ENCODE measurements at places on chromosomes 3 and 15. TPM values are rescaled to one million over a fixed set of nuclear protein-coding genes. Genes with fewer than 3 reads are reported as not detected.

PPARG gene
- 16.3 TPM for total RNA-seq

RSRC1 gene
- total RNA-seq, result 27.4 TPM

GASK1A gene
- 2.3 TPM for total RNA-seq

PLA1A gene
- total RNA-seq, result 1.4 TPM

PLSCR2 gene
- 0.62 TPM for total RNA-seq

BFSP2 gene
- 0.96 TPM for total RNA-seq

GABRA5 gene
- not detected for total RNA-seq

- DNase-seq, result no peak
These were observed 37.7 kb upstream of the TMEM45A start for GRCh38 chr3:100454677-100455076.

DNA sequence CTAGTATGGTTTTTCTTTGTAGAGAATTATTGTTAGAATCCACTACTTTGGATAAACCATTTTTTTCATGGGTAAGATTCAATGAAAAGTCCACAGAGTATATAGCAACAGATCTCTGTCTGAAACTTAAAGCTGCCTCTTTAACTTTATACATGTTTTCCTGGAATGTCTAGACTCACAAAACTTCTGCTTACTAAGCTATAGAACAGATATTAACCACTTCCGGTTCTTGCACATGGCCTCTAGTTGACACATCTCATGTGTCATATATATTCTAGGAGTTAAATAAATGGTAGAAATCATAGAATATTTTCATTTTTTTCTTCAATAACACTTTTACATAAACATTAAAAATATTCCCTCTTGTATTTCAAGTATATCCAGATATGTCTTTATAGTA is 1693.9 kb downstream of the SI start:
- DNase-seq, result no peak

DNA sequence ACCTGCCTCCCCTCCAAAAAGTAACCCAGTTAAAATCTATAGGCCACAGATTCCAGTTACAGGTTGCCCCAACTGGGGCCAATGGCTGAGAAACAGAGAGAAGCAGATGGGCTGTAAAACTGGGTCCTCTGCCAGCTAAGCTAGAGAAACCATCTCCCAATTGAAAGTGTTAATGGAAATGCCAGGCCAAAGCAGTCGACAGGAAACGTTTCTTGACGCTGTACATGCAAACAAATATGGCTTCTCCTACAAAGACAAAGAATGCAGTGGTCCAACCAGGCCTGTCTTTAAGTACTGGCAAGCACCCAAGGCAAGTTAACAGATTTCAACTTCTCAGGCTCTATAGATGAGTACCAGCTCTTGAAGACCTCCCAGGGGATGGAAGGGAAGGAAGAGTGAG is 71.3 kb downstream of the MAGI1 start:
- no peak for DNase-seq

GRCh38 chr3:12097971-12098370 is 60.7 kb downstream of the TIMP4 start:
- no peak for DNase-seq

DNA sequence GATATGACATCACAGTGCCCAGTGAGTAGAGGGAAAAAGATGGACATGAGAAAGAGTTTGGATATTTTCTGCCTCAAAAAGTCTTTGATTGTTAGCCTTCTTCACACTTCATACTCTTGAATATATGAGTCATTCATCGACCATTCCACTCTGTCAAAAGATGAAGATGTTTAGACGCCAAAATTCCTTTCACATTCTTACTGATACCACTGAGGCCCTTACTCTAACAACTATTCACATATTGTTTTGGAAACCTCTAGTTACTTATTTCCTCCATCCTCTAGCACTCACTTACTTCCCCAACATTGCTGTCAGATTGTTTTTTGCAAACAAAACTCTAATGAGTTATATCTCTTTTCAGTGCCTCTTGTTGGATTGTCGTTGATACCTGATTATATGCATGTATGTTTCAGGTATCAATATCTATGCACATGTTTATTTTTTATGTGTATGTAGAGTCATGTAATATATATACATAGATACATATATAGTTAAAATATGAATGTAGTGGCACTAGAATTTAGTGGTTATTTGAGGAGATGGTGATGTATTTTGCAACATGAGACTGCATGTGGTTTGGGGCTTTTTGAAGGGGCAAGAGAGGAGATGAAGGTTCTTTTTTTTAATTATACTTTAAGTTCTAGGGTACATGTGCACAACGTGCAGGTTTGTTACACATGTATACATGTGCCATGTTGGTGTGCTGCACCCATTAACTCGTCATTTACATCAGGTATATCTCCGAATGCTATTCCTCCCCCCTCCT is 40.0 kb upstream of the OR5H6 start:
- DNase-seq, result no peak

DNA sequence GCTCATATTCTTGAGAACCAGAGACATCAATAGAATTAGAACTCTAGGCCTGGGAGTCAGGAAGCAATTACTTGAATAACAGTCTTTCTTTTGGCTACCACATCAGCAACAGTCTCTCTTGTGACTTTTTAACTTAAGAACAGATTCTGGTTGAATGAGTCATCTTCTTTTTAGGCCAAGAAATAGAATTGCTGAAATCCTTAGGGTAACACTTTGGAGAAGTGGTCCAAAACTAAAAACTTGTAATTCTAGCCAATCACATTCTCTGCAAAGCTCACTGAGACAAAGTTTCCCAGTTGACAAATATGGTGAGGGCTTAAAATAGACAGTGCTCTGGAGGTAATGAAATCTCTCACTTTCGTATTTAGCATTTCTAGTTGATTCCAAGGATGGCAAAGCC is 238.0 kb downstream of the SHOX2 start:
- DNase-seq, result no peak

DNA sequence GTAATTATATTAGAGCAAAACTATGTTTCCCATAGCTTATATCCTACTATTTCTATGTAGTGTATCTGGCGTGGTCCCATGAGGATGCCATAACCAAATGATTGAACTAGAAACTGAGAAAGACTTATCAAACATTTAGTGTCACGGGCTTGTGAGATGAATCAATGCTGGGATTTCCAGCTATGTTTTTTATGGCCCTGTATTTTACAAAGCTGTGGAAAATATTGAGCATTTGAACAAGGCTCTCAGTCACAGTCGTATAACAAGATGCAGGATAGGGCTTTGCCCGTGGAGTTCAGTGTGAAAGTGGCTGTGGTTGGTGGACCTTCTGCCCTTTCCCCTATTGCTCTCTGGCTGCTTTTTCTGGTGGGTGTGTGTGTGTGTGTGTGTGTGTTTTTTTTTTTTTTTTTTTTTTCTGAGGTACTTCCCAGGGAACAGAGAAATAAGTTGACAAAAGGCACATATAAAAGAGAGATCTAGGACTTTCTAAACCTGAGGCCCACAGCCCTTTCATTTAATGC is 60.7 kb downstream of the CACNA1D start:
- DNase-seq, result no peak

GRCh38 chr15:76313731-76314130 is 2.5 kb upstream of the ETFA start:
- no peak for DNase-seq

GRCh38 chr15:41928637-41929620 is 35.1 kb upstream of the SPTBN5 start:
- no peak for DNase-seq

DNA sequence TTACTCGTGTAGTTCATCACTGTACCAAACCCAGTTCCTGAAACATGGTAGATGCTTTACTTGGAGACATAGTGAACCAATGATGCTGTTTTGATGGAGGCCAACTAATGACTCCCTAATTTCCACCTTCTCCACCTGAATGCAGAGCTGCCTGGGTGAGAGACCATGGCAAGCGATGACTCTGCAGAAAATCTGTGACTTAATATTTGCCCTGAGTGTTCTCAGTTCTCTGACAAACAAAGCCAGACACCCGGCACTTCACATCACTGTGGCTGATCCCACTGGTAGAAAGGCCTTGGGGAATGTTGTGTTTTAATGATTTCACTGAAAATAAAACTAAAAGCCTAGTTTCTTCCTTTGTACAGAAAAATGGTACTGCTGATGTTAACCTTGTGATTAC is 39.5 kb upstream of the UBE3A start:
- no peak for DNase-seq

DNA sequence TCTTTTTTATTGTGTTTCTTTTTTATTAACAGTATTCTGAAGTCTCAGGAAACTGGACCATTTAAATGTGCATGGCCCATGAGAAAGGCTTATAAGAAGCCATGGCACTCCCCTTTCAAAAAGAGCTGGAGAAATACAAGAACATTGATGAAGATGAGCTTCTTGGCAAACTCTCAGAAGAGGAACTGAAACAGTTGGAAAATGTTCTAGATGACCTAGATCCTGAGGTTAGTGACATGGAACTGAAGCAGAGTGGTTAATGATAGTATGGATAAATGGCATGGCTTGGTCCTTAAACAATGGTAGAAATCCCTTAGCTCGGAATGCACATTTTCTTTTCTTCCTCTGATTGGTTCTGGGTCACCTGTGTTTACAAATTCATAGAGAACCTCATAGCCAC is 14.9 kb downstream of the TMOD2 start:
- no peak for DNase-seq

GRCh38 chr15:82737975-82738374 is 28.3 kb upstream of the AP3B2 start:
- DNase-seq, result no peak

GRCh38 chr3:148598619-148599018 is 99.1 kb upstream of the AGTR1 start:
- no peak for DNase-seq

DNA sequence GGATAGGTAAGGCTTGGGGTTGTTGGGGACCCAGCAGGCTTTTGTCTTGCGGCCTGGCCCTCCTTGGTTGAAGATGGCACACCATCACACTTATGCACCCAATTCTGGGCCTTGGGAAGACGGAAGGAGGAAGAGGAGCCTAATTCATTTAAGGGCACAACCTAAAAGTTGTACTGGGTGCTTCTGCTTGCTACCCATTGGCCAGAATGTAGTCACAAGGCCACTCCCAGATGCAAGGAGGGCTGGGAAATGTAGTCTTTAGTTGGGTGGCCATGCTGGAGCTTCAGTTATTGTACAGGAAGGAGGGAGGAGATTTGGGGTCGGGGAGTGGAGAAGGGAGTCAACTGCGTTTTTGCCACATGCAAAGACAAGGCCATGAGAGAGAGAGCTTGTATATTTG is 109.2 kb downstream of the TMEM266 start:
- DNase-seq, result no peak

All from kidney epithelial cell (primary cell).